ENCODE measurements at places on chromosomes 4 and X.

GRCh38 chrX:132795181-132795580 is 163.2 kb downstream of the HS6ST2 start:
- H3K27me3 ChIP-seq: no peaks in the 10 kb centered on the region
- no peak overlapping the region for H3K4me3 ChIP-seq
- no peak for DNase-seq
- H3K36me3 ChIP-seq: no peaks in the 10 kb centered on the region
- H3K4me1 ChIP-seq: no peaks in the 10 kb centered on the region

GRCh38 chrX:130704053-130705038 is 198.7 kb downstream of the ENOX2 start:
- H3K4me1 ChIP-seq: no peaks in the 10 kb centered on the region
- H3K27ac ChIP-seq: no peak overlapping the region
- H3K27me3 ChIP-seq: no peaks in the 10 kb centered on the region
- no peaks in the 10 kb centered on the region for H3K36me3 ChIP-seq
- H3K4me3 ChIP-seq: no peak overlapping the region
- DNase-seq: no peak

- no peaks in the 10 kb centered on the region for H3K36me3 ChIP-seq
- no peak for DNase-seq
- no peak overlapping the region for H3K4me3 ChIP-seq
Observed at GRCh38 chr4:147492306-147492705, 11.4 kb downstream of the EDNRA start.

DNA sequence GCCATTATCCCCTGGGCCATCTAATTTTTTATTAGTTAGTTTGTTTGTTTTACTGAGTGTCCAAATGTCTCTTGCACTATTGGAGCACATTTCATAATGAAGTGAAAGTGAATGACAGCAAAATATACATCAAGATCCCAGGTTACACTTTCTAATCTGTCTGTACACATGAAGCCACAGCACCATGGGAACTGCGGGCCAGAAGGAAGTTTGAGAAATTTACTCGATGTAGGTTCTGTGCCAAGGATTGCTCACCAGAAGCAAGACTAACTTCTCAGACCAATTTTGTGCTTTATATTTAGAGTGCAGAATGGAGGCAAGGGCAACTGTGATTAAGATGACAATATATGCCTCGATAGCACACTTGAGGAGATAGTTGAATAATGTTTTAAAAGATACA is 258.0 kb downstream of the COL25A1 start:
- no peak for DNase-seq
- H3K27ac ChIP-seq: no peak overlapping the region
- H3K4me3 ChIP-seq: no peak overlapping the region

DNA sequence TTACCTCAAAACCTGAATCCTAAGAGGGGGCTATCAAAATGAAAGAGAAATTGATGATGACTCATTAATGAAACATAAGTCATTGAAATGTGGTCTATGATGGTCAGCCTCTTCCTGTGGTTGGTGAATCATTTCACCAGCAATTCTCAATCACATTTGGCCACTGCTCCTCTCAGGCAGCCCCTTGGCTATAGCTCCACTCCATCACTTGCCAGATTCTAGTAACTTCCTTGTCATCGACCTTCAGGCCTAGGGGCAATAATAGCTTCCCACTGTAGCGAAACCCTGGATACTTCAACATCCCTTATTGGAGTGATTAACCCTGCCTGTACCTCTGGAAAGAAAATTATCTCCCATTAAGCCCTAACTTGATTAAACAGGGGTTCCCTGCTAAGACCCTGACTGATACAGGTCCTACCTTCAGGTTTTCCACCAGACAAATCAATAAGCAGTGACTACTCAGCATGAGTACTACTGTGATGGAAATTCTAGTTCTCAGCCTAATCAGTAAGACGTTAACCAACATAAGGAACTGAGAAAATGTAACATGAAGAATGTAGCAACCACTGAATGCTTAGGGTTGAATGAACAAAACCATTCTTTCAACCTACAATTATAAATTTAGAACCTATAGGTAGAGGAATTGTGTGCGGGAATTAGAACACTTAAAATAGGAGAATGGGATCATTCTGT is 30.4 kb downstream of the ADH7 start:
- H3K4me1 ChIP-seq: peaks cover 6% of the 10 kb centered on the region
- DNase-seq: no peak
- no peaks in the 10 kb centered on the region for H3K36me3 ChIP-seq
- no peak overlapping the region for H3K27ac ChIP-seq

DNA sequence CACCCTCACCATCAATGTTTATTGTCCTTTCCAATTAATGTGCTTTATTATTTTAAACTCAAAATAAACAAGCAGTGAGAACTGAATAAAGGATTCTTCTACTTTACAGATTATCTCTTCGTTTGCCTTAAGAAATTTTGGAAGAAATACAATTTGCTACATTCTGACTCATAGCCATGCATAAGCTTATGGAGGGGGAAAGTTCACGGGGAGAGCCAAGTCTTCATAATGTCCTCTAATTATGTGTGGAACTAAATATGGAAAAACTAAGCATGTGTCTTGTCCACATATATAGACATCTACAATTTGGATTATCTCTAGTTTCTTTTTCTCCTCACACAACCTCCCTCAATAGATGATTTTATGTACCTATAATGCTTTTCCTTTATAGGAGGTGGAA is 17.5 kb downstream of the CXCL13 start:
- H3K27me3 ChIP-seq: no peaks in the 10 kb centered on the region
- no peaks in the 10 kb centered on the region for H3K36me3 ChIP-seq
- no peak overlapping the region for H3K27ac ChIP-seq
- no peak for DNase-seq

Data from ovary (tissue), 10 donors.